Left hindlimb (tissue), 1 donor: ENCODE measurements at places on chromosomes 6 and 20.
A peak's percentile ranks its signal among the peaks of the same experiment; 100 is the strongest.

DNA sequence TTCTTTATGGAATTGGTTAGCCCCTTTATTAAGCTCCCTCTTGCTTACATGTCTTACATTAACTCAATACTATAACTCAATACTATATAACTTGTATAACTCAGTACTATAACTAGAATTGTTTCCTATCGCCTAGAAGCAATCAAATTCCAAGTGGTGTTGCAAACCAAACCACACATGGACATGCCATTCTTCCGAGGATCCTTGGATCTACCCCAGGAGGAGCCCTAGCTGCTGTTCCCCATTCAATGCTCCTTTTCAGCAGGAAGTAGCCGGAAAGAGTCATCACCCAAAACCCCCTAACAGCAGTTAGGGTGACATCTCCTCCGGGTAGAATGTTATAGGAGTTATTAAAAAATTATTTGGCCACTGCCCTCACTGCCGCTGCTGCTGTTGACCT lies 40.5 kb downstream of the PLN start:
- no peak for DNase-seq

GRCh38 chr6:154297721-154298120 lies 58.9 kb downstream of the IPCEF1 start:
- no peak for DNase-seq

DNA sequence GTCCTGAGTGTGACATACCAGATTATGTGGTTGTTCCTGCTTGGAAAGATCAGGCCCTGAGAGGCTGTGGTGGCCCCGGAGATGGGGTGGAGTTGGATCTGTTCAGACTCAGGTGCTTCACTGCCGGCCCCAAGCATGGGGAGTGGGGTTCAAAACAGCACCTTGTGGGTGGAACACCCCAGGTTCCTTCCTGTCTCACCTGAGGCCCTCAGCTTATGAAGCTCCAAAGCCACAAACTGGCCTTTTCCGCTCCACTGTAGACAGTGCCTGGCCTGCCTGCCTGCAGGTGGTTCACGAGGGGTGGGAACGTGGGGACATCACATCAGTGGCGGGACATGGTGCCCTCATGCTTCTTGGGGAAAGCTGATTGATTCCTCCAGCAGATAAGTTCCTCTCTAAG lies 146.4 kb downstream of the TAF4 start:
- DNase-seq: no peak

DNA sequence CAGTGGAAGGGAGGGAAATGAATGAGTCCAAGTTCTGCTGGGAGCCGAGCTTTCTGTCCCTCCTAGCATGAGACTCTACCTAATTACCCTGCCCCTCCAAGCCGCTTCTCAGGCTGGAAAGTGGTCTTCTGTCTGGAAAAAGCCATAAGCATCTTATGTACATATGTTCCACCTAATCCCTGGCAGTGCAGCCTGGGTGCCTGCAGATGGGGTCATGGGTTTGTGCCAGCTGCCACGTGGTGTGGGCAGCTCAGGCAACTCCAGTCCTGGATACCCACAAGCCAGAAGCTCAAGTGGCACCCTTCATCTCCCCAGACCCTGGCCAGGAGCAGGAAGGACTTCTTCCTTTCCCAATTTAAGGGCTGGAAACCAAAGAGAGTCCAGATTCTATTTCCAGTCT lies 253.1 kb downstream of the LY86 start:
- no peak for DNase-seq

DNA sequence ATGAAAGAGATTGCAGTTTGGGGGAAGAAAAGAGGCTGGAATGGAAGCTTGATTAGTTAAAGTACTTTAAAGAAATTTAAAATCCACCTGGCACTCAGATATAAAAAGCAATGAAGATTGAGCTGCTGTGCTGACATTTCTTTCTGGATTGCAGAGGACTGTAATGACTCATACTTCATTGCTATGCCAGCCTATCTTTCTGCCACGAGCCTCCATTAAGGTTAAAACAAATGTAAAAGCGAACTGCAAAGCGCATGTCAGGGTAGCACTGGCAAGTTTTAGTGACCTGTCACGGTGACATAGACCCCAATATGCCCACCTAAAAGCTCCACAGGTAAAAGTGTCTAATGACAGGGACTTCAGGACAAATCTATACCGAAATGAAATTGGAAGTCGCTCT lies 449.6 kb downstream of the C6orf118 start:
- DNase-seq: no peak

GRCh38 chr6:456358-456867 lies 64.9 kb downstream of the IRF4 start:
- no peak for DNase-seq

- DNase-seq: no peak
Observed at GRCh38 chr6:39836606-39837005, 44.4 kb downstream of the DAAM2 start.

DNA sequence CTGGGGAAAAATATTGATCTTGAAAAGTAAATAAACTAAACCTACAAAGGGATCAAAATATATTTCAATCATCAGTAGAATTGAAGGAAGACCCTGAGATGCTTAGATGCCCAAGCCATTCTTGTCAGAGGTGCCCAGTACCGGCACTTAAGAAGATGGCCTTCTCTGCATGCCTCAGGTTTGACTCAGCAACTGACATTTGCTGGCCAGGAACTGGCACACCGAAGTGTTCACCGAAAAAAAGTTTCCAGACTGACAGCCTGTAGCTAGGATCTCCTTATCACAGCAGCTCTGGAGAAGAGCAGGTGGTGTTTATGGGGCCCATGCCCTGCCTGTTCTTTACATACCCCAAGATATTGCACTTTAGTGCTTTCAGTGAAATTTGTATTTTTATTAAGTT lies 203.2 kb downstream of the MOXD1 start:
- no peak for DNase-seq

DNA sequence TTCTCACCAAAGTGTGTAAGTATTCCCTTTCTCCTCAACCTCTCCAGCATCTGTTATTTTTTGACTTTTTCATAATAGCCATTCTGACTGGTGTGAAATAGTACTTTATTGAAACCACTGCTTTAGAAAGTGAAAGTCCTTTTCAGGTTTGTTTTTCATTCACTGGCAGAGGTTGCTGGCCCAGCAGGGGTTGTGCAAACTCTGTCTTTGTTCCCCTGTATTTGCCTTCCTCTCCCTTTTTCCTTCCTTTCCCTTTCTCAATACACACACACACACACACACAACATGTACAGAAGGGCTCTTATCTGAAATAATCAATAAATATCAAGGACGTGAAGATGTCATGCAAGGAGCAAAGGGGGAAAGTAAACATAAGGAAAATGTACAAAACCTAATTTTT lies 99.8 kb downstream of the LY86 start:
- no peak for DNase-seq

GRCh38 chr6:156451726-156452125 lies 325.5 kb upstream of the ARID1B start:
- no peak for DNase-seq

- DNase-seq: no peak
Observed at GRCh38 chr20:24388828-24389380, 80.5 kb upstream of the SYNDIG1 start.

GRCh38 chr20:61735503-61735785 lies 330.2 kb downstream of the TAF4 start:
- no peak for DNase-seq

DNA sequence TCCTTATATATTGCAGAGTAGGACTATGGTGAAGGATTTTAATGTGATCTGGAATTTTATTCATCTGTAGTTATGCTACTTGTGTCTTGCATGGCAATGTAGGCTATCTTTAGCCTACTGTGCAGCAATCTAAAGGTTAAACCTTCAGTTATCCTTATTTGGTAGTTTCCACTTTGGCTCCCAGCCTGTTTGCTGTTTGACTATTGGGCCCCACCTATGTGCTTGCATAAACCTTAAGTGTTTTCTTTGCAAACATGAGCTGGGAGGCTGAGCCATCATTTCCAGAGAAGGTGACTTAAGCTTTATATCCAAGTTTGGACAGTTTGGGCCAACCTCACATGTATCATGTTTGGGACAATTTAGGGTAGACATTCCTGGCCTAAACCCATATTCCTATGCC lies 537.5 kb downstream of the BTBD3 start:
- no peak for DNase-seq

GRCh38 chr6:123263981-123264380 lies 267.9 kb downstream of the CLVS2 start:
- DNase-seq: no peak

- peak; percentile 52 for DNase-seq
Observed at GRCh38 chr6:72621291-72622093, at the start of gene KCNQ5. Gene KCNQ5 (plus strand): TSS chr6:72622064.

DNA sequence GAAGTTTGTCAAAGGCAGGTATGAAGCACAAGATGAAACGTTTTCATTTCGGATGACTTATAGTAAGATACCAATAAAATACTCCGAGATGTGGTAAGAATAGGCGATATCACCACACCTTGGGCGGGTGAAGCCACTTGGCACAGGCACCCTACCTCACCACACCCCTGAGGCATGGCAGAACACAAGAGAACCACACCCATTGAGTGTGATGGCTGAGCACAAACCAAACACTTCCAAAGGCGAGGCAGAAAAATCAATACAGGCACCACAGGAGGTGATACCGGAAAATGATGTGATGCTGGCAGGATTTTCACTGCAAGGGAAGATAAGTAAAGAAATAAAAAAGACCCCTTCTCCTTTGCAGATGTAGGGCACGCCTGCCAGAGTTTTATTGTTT lies 332.9 kb upstream of the PRDM1 start:
- DNase-seq: no peak

DNA sequence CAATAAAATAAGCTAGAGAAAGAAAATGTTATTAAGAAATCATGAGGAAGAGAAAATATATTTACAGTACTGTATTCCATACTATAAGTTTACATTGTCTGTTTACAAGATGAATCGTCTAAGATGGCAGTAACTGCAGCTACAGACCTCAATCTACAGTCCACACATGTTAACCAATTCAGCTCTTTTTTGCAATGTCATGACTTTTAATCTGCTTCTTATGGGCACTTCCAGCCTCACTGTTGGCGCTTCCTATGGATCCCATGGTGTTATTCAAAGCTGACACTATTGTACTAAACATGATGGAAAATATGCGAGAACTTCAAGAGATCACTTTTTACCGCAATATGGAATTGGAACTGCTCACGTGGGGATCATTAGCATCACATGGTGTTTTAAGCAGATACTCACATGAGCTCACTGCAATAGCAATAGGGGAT lies 451.5 kb upstream of the CITED2 start:
- DNase-seq: no peak
